ENCODE measurements at places on chromosomes 5 and 9.

GRCh38 chr5:2193142-2193541 is 310.4 kb upstream of the IRX4 start:
- DNase-seq: no peak

DNA sequence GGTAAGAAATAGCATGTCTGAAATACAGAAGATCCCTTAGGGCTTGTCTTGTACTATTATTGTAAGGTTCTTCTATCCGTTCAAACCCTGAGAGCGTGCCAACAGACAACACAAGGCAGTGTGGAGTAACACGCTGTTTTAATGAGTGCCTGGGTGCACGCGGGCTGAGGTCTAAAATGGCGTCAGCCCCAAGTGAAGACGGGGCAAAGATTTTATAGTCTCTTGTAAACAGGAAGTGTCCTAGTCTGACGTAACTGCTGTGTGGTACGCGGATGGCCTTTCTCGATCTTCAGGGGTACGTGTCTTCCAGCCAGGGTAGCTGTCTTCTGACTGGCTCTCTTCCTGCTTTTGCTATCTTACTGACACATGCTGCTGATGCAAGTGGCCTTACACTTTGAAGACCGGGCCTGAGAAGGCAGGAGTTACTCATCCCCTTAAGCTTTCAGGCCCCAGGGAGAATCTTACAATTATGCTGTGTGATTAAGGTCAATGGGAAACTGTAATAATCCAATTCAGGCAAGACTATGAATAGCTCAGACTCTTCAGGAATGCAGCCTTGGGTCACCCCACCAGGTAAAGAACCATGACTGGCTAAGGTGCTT is 1812.0 kb upstream of the CDH9 start:
- no peak for DNase-seq

- DNase-seq: no peak
Observed at GRCh38 chr5:174903172-174903732, 178.9 kb downstream of the MSX2 start.

GRCh38 chr9:101463397-101463796 is 27.8 kb upstream of the ALDOB start:
- DNase-seq: no peak

- DNase-seq: no peak
Observed at GRCh38 chr5:66789434-66789833, 193.2 kb downstream of the MAST4 start.

DNA sequence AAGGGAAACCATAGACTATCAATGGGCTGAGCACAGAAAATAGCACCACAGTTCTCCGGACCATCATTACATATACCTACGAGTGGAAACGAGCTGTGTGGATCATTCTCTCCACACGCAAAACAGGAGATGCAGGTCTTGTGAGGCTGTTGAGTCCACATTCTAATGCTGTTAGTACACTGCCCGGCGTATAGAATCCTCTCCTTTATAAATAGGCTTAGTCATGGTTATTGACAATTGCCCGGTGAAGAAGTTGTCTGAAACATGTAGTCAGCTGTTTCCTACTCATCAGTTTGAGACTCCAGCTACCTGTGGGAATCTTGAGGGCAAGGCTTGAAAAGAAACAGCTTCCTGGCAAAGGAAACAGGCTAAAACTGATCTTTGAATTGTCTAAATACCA is 602.0 kb upstream of the EDIL3 start:
- no peak for DNase-seq

DNA sequence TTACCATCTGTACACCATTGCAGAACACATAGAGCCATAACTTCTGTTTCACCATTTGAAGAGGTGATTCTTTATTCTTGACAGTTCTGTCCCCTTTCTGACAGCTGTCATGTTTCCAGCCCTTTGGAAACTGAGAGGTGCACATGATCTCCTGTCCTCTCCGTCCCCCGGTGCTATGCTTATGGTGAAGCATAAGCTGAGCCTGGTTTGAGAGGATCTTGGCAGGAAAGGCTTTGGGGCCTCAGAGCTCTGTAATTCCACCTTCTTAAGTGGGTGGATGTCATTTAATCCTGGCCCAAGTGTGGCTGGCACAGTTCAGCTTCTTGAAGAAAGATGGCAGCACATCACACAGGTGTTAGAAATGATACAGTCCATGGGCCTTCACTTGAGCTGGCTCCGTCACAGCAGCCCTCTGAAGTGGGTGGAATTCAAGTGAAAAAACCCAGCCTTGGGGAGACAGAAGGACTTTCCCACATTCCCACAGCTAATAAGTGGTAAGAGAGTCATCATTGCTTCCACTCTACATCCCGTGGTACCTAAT is 30.7 kb upstream of the GRPEL2 start:
- DNase-seq: no peak
